HCEC 1CT (cell line): ENCODE measurements at places on chromosomes 3 and 15.

- DNase-seq, result no peak
Measured at GRCh38 chr3:171900446-171900845, 57.3 kb downstream of the TMEM212 start.

DNA sequence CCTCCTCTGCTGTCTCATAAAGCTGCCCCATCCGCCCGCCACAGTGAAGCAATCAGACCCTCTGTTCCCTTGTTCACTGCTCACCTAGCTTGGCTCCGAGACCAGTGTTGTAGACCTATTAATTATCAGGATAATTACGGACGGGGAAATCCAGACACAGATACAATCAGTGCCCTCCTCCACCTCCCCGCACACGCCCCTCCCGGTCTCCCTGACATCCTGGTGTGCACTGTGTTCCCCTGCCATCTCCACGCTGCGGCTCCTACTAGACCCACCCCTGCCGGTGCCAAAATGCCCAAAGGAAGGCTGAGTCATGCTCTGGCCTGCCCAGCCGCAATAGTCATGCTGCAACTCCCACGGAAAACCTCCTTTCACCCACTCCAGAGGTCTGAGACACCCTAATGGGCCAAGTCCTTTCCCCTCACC is 277.3 kb upstream of the TLE3 start:
- DNase-seq, result no peak

GRCh38 chr3:149421764-149422163 is 44.3 kb upstream of the TM4SF1 start:
- DNase-seq, result no peak

- no peak for DNase-seq
Measured at GRCh38 chr3:124838963-124839362, 48.2 kb downstream of the ITGB5 start.

- no peak for DNase-seq
Measured at GRCh38 chr15:69357773-69358771, 56.1 kb upstream of the KIF23 start.

- DNase-seq, result no peak
Measured at GRCh38 chr15:69675731-69676130, 223.1 kb downstream of the RPLP1 start.

GRCh38 chr3:194936659-194937058 is 251.0 kb downstream of the FAM43A start:
- DNase-seq, result no peak

DNA sequence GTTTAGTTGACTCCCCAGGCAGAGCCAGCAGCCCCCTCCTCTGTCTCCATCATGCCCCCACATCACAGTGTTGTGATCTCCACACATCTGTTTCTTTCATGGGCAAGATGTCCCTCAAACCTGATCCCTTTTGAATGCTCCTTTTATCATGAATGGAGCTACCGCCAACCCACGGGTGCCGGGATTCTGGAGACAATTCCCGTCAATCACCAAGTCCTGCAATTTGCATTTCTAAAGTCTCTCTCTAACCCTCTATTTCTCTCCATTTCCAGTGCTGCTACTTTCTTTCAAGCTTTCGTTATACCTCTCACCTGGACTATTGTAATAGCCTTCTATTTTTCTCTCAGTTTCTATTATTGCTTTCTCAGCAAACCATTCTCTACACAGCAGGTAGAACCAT is 89.7 kb upstream of the CCNL1 start:
- DNase-seq, result no peak

- DNase-seq, result no peak
Measured at GRCh38 chr3:14039149-14039548, 85.5 kb downstream of the CHCHD4 start.

DNA sequence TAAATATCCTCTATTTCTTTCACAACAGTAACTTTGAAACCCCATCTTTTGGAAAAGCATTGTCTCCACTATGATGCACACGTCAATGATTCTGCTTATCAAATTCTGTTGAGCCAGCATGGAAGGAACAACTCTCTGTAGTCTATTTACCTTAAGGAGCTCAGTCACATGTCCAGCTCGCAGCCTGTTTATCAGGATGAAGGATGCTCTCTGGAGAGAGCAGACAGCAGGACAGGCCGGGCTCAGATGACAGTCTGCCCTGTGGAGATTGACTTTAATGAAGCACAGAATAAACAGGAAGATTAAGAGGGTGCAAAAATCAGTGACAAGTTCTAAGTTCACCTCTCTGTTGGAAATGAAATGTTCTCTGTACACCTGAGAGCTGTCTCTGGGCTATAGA is 30.6 kb upstream of the MNS1 start:
- no peak for DNase-seq

GRCh38 chr3:42152193-42152592 is 61.0 kb downstream of the TRAK1 start:
- DNase-seq, result no peak

DNA sequence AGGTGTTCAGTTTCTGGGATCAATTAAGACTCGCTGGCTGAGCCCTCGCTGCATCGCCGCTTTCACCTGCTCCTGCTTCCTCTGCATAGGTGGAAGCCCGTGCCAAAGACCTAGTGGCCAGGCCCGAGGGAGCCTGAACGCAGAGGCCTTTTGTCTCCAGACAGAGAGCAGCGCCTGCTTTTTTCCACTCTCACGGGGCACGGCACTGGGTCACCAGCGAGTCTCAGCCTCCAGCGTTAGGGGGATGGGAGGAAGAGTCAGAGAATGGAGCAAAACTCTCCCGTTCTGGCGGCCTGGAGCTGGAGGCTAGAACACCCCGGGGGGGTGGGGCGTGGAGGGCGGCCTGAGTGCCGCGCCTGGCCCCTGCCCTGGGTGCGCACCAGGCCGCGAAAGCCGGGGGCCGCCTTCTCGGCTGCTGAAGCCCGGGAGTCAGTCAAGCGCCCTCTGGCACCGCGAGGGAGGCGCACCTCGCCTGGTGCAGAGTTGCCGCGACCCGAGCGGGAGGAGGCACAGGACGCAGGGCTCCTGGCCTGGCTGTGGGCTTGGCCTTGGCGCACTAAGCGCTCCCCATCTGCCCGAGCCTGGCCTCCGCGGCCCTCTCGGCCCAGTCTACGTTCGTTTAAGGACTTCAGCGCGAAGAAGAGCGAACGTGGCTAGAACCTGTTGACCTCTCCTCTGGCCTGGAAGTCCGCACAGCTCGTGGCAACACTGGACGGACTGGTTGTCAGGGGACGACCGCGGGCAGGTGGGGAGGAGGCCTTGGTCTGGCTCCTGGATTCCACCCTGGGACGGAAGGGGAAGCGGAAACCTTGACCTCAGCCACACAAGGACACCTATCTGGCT is 21.5 kb downstream of the NR2F2 start:
- DNase-seq, result no peak

GRCh38 chr3:14113965-14114635 is 10.6 kb downstream of the CHCHD4 start:
- no peak for DNase-seq

- DNase-seq, result peak; percentile 54
Measured at GRCh38 chr3:38805765-38806386, 10.1 kb downstream of the SCN10A start.

- no peak for DNase-seq
Measured at GRCh38 chr3:69563151-69563550, 176.1 kb upstream of the MITF start.

- DNase-seq, result peak; percentile 92
Measured at GRCh38 chr3:184399410-184399809, 19.6 kb downstream of the CHRD start.

- no peak for DNase-seq
Measured at GRCh38 chr3:94305835-94306611, 243.2 kb downstream of the NSUN3 start.
